ENCODE measurements at places on chromosomes 7 and 10.

DNA sequence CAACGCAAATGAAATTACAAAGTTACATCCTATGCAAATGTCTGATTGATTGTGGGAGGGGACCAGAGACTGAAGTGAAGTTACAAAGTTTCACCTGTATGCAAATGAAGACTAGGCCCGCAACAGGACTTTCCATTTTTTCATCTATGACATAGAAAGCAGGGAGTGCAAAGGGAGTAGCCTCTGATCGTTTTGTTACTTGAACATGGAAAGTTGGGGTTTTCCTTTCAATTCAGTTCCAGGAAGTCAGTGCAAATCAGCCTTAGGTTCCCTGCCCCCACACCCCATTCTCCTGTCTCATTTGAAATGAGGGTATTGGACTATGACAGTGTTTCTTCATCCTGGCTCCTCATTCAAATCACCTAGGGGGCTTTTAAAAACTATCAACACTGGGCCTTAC lies 96.9 kb upstream of the HABP2 start:
- DNase-seq: no peak

DNA sequence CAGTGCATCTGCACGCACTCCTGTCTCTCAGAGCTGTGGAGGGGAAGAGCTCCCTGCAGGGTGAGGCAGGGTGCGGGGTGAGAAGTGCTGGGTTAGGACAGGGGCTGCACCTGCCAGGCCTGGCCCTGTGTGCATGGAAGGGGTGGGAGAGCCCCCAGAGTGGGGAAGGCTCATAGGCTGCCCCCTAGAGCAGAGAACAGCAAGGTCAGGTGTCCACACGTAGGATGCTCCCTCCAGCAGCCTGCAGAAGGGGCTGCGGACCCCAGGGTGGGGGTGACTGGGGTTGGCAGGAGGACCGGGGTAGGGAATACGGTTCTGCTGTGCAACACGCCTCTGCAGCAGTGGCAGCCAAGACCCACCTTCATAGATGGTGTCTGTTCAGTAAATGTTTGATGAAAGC lies 208.6 kb downstream of the PTPRN2 start:
- DNase-seq: no peak

- no peak for DNase-seq
Observed at GRCh38 chr7:106111655-106112117, 426 bp downstream of the SYPL1 start.

- DNase-seq: no peak
Observed at GRCh38 chr7:28981161-28981465, 23.0 kb upstream of the TRIL start.

DNA sequence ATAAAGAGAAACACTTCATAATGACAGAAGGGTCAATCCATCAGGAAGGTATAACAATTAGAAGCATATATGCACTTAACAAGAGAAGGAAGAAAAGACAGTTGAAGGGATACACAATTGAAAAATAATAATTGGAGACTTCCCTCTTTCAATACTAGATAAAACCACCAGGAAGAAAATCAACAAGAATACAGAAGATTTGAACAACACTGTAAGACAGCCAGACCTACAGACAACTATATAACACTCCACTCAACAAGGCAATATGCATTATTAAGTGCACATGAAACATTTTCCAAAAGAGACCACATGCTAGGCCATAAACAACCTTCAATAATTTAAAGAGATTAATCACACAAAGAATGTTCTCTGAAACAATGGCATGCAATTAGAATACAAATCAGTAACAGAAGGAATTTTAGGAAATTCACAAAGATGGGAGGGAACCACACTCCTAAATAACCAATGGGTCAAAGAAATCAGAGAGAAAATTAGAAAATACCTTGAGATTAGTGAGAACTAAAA lies 35.1 kb downstream of the ZNF438 start:
- DNase-seq: no peak

DNA sequence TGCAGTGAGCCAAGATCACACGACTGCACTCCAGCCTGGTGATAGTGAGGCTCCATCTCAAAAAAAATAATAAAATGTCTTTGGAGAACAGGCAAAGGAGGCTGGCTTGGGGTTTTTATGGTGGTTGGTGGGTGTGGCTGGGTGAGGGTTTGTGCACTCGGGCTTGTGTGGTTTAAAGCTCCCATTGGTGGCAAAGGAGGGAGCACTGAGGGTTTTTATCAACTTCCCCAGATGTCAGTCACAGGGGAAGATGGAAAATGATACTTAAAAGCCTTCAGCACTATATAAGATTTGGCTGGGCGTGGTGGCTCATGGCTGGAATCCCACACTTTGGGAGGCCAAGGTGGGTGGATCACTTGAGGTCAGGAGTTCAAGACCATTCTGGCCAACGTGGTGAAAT lies 16.3 kb upstream of the RNF216 start:
- no peak for DNase-seq

DNA sequence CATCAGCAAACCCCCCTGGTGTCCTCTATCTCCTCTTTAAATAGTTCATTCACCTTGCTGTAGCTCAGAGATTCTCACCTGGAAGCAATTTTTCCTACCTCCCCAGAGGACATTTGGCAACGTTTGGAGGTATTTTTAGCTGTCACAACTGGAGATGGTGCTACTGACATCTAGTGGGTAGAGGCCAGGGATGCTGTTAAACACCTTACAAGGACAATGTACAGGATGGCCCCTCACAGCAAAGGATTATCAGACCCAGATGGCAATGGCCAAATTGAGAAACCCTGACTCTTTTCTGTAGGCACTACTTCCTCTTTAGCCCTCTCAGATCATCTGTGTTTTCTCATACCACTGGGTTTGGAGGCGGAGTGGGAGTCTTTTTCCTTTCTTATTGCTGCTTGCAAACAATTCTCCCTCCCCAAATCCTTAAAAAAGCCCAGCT lies 13.2 kb upstream of the TRA2A start:
- DNase-seq: no peak

GRCh38 chr10:11191678-11192077 lies 174.0 kb downstream of the CELF2 start:
- DNase-seq: no peak

Measured in activated CD8-positive, alpha-beta memory T cell treated with anti-CD3 and anti-CD28 coated beads for 4 hours (primary cell).